ENCODE measurements at places on chromosomes 2 and 18.

DNA sequence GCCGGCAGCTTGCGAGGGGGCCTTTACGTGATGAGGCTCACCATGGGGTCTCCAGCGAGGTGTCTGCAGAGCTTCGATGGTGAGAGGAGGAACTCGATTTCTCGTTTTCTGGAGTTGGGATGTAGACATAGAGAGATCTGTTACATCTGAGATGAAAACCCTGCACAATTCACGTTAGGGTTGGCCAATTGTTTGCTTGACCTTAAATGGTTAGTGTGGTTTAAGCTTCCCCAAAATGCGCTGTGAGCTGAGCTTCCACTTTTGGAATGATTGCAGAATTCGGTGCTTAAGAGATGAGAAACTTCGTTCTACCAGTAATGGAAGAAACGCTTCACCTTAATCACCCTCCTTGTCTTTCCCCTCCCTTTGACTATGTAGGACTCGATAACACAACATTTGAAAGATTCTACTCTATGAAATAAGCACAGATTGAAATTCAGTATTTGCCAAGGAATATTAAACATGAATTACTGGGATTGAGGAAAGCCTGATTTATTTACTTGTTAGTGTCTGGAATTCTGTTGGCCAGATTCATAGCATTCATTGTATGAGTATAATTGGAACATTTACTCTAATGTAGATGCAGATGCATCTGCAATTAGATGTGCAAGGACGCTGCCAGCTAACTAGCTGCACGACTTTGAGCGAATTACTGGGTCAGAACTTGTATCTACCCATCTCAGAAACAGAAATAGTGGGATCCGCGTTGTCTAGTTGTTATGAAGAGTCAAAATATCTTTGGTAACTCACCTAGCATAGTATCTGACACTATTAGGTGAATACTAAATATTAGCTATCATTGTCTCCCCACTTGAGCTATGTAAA is 1.6 kb upstream of the KLF7 start:
- DNase-seq, result peak; percentile 47

DNA sequence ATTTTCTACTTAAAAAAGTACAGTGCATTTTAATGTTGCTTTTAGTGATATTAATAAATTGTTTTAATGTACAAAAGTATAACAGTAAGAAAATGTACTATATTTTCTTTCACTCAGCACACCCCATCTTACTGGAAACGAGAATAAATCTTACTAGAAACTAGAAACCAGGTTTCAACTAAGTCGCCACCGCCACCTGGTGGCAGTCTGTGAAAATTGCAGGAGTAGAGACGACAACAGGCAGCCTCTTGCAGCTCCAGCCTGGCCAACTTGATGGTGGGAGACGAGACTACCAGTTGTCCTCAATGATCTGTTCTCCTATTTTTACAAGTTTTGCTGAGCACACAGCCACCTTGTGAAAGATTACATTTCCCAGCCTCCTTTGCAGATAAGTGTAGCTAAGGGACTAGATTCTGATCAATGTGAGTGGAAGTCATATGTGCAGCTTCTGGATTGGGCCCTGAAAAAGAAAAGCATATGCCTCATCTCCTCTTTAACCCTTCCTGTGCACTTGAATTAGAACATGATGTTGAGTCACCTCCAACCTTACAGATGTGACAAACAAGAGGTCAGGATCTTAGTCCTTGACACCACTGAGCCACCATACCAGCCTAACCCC is 8.7 kb downstream of the OTOF start:
- peak; percentile 12 for DNase-seq

- DNase-seq, result no peak
Measured at GRCh38 chr2:100453853-100454252, 16.4 kb upstream of the NMS start.

GRCh38 chr2:160916300-160916699 is 243.9 kb upstream of the TANK start:
- no peak for DNase-seq

DNA sequence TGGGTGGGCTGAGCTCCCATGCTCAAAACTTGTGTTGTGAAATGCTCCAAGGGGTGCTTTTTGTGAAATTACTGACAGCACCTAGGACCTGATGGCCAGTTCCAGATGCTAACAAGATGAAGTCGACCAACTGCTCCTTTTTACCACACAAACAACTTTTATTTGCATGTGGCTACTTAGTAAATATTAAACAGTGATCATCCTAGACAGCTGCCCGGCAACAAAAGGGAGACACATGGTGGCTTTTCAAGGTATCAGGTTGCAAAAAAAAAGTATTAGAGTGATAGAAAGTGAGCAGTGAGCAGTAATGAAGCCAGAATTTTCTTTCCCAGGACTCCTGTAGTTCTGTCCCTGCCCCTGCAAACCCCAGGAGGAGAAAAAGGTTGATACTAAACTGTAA is 118.5 kb downstream of the RPIA start:
- DNase-seq, result peak; percentile 30

DNA sequence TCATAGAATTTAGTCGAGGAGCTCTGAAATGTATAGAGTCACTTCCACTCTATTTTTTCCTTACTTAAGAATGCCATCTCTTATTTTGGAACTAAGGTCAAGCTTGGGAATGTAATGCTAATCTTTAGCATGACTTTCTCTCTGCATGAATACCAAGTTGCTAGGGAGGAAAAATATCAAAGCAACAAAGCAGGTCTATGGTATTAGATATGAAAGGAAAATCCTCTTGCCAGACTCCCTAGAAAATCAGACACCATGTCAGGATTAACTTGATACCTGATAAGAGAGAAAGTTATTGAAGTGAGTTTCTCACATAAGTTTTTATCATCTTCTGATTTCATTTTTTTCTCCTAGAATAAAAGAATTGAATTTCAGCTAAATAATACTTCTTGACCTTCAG is 341.7 kb upstream of the ZNF804A start:
- no peak for DNase-seq

DNA sequence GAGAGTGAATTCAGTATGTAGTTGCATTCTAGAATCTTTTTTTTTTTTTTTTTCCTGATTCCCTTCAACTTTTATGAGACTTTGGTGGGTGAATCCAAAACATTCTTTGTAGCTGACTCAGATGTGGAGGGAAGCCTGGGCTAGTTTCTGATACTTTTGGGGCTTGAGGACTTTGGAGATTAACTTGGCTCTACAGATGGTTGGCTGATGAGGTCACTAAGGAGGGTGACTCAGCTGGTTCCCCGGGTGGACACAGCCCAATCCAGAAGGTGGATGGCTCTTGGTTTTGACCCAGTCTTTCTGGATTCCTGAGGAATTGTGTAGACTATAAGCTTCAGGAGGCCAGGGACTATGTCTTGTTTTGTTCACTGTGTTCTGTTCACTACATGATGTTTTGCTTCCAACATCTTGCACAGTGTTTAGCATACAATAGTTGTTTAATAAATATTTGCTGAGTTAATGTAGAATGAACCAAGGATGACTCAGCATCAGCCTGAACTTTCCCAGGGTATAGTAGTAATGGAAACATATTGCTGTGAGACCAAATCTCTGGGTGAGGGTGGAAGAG is 30.5 kb downstream of the LAMA3 start:
- no peak for DNase-seq

- no peak for DNase-seq
Measured at GRCh38 chr2:37870829-37871228, 54.3 kb upstream of the RMDN2 start.

DNA sequence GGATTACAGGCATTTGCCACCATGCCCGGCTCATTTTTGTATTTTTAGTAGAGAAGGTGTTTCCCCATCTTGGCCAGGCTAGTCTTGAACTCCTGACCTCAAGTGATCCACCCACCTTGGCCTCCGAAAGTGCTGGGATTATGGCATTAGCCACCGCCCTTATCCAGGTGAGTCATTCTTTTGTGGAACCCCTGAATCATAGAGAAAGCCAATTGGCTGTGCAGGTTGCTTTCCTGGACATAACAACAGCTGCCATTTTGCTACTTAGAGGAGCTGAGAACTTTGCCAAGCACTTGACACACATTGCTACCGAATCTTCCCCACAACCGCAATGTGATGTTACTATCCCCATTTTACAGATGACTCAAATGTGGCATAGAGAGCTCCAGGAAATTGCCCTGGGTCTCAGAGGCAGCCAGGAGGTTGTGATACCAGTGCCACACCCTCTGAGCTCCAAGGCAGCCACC is 36.0 kb downstream of the SETBP1 start:
- DNase-seq, result no peak

- DNase-seq, result no peak
Measured at GRCh38 chr2:166373951-166374350, 1.8 kb downstream of the SCN9A start.

GRCh38 chr2:15539999-15540398 is 21.1 kb downstream of the NBAS start:
- DNase-seq, result no peak

- no peak for DNase-seq
Measured at GRCh38 chr2:75476761-75477160, 84.0 kb downstream of the EVA1A start.

GRCh38 chr2:98730707-98731040 is 258 bp downstream of the MGAT4A start:
- DNase-seq, result no peak

DNA sequence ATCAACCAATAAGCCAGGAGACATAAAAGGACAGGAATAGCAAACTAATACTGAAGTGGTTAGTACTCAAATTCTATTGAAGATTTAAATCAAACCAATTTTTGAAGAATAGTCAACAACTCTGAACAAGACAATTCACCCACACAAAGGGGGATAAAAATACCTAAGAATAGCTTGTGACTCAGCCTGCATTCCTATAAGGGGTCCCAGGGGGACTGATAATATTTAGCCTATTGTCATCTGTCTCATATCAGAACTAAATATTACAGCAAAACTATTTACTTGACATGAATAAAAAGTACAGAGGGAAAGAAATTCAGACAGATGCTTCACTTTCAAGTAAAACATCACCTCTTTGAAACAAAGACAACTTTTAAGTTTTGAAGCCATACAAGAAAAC is 7.7 kb downstream of the ITSN2 start:
- no peak for DNase-seq

GRCh38 chr18:74661008-74661407 is 63.3 kb downstream of the ZNF407 start:
- DNase-seq, result no peak

DNA sequence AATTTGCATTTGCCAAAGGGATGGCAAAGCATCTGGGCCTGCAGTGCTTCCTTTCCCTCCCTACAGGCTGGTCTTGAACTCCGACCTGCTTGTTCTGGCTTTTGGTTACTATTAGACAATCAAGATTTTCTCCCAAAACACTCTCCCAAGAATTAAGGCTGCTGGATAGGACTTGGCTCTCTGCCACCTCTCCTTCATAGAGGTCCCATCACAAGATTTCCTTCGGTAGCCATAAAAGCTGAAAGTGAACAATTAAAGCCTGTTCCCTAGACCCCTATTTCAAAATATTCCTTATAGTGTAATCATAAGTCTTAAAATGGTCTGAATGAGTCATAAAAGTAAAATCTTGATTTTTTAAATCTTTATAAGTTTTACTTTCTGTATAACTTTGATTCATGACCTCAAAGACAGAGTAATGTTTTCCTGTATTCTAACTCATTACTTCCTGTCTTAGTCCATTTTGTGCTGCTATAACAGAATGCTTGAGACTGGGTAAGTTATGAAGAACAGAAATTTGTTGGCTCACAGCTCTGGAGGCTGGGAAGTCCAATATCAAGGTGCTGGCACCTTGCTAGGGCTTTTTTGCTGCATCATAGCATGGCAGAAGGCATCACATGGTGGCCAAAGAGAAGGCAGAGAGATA is 37.8 kb upstream of the TNP1 start:
- DNase-seq, result no peak

GRCh38 chr2:62219407-62220159 is 23.7 kb downstream of the B3GNT2 start:
- no peak for DNase-seq

DNA sequence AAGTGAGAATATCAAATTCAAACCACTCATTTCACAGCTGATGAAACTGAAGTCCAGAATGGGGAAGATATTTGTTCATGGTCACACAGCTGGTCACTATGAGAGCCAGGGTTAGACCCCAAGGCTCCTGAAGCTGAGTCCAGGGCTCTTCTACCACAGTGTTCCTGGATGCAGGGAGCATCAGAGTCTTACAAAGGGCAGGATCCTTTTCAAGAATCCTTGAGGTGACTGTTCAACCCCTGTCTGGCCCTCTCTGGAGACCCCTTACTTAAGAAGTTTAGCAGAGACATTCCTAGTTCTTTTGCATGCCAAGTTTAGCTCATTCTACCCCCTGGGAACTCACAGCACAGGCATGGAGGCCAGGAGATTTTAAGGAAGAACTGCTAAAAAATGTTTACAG is 15.7 kb downstream of the PROKR1 start:
- DNase-seq, result no peak

- no peak for DNase-seq
Measured at GRCh38 chr2:97741251-97741650, 27.9 kb downstream of the ZAP70 start.

DNA sequence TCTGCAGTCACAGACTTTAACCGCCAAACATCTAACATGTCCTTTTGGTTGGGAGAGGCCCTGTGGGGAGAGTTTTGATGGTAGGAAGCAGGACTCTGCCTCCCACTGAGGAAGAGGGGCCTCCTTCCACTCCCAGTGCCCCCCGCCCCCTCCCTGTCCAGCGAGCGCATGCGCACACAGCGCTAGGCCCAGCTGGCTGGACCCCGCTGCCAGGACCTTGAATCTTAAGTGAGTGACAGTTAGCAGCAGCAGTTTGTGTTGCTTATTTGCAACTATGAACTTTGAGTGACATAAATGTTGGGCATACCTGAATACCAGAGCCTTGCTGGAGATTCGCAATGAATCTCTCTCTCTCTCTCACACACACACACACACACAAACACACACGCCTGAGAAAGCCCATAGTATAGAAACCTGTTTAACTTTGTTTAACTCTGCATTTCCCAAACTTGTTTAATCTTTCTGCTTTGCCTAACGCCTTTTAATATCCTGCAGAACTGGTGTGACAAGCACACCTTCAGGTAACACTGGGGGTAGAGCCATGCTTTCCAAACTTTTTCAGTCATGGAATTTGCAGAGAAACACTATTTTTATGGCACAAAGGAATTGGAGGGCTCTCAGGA is 134.6 kb upstream of the SMAD2 start:
- DNase-seq, result no peak

DNA sequence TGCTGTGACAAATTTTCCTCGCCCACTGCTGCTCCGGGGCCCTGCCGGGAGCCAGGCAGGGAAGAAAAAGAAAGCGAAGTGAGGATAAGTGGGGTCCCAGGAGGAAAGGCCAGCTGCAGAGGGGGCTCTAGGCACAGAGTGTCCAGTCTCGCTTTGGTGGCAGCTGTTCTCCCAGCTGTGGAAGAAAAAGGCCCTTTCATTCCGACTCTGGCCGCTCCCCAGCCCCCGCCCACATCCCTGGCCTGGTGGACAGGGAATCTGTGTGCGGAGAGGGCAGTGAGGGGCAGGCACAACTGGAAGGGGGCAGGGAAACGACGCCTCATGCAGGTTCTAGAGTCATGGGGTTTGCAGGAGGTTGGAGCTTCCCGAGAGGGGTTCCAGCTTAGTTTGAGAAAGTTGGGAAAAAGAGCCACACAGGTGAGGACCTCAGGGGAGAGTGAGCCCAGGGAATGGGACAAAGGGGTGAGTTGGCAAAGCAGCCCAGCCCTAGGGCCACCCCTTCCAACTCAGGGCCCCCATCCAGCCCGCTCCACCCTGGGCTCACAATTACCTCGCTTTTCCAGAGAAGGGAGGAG is 1.8 kb downstream of the RTKN start:
- no peak for DNase-seq
